Substantia nigra (tissue), 51 donors: ENCODE measurements at places on chromosomes 3 and 15.

DNA sequence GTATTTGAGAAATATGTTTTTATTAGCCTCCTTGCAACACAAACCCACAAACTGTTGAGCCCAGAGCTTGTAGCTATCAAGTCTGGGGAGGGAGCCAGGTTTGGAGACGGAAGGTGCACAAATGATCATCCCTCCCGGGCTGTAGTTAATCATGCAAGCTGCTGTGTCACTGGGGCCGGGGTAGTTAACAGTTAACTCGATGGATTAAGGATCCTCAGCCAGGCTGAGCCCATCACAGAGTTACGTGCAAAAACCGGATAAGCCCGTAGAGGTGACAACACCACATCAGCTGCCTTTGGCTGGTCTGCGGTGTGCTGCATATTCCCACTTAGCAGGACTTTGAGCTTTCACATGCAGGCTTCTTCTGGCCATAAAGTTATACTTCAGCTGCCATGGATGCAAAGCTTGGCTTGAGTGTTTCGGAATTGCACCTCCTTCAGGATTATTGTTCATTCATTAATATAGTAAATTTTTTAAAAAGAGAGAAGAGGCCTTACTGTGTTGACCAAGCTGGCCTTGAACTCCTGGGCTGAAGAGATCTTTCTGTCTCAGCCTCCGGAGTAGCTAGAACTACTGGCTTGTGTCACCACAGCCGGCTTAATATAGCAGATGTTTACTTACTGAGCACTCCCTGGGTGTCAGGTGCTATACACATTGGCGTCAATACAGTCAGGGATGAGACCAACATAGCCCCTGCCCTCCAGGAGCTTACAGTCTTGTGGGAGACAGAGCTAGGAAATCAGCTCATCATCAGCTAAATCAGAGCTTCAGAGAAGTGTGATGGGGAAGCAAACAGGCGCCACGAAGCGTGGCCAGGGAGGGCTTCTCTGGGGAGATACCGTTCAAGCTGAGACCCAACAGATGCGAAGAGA is 226.8 kb upstream of the BHLHE40 start:
- no peak for DNase-seq

DNA sequence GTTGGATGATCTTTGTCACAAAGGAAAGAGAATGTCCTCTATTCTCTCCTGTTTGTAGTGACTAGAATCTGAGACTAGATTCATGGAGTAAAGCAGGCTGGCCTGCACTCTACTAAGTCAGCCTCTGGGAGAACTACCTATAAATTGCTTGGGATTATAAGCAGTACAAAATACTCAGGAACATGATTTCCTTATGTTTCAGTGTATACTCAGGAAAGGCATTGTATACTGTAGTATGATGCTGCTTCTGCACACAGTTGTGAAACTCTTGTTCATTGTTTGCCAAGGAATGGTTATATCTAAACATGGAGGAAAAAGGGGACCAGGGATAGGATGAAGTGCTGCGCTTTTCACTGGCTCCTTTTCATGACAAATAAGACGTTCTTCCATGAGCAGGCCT is 49.2 kb downstream of the OXSR1 start:
- no peak for DNase-seq

- no peak for DNase-seq
Measured at GRCh38 chr3:134847349-134847748, 52.3 kb downstream of the EPHB1 start.

DNA sequence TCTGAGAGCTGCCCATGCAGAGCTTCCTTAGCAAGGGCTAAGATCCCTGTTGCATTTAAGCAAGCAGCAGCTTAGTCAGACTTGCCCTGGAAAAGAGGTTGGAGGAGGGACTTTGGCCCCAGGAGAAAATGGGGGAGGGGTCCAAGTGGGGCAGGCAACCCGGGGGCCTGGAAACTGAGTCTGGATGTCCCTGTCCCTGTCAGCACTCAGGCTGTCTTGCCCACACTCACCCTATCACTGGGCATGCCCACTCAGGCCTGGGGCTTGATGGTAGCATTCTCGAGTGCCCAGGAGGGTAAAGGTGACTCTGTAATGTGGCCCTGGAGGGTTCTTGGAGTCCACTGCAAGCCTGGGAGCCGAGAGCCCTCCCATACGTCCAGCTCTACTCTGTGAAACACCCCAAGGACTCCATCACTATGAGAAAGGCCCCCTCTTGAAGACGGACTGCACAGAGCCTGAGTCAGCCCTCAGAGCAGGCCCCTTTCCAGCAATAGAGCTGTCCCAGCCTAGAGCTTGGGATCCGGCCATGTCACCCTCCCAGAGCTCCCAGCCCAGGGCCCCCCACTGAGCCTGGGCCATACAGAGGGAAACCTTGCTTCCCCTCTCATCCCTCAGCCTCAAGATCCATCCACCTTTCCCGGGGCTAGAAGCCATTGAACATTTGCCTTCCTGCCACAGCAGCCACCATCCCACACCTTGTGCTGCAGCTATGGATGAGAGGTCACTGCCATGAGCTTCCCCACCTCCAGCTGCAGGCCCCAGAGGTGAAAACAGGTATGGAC is 13.4 kb downstream of the MYL3 start:
- no peak for DNase-seq
